Stimulated activated CD4-positive, alpha-beta T cell treated with anti-CD3 and anti-CD28 coated beads, Interleukin-1b, Interleukin-23, amount 100 ng/mL, for 1 hour (primary cell): ENCODE measurements at places on chromosomes 12 and 14.

DNA sequence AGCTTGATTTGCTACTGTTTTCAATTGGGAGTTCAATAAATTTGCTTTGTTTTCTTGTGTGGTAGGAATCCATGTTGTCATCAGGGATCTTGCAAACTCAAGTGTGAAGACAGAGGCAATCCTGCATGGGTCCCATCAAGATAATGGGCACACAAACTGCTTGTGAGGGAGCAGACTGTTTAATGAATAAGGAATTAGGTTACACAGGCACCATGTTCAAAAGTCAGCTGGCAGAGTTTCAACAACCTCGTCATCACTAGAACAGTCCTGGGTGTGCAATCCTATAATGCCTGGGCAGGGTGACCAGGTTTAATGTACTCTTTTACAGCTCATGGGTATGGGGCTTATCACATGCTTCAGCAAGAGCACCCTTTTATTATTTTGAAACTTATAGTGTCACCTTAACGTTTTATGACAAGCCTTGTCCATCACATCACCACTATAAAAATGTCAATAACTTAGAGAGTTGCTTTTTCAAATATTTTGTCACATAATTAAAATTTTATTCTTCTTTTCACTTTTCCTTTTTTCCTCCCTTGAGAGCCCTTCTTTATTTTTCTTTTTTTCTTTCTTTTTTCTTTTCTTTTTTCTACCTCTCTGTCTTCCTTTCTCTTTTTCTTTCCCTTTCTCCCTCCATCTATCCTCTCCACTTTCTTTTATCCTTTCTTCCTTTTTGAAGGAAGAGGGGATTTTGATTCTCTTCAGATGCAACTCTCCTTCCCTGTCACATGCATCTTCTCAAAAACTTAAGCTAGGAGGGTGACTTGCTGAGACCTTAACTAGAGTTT is 252.2 kb upstream of the ATP2B1 start:
- DNase-seq = no peak

DNA sequence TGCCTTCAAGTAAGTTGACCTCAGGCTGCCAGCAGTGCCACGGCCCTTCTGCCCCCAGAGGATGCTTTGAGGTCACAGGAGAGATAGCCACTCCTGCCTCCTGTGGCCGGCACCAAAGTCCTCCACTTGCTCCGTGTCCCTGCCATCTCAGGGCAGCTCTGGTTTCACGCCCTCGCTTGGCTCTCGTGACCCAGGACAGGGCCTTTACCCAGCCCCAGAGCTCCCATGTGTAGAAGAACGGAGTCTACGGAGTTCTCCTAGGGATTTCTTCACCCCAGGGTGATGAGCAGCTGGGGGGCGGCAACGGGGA is 178.1 kb downstream of the ADGRD1 start:
- DNase-seq = no peak

- no peak for DNase-seq
Observed at GRCh38 chr12:1768615-1769014, 51.8 kb upstream of the LRTM2 start.

DNA sequence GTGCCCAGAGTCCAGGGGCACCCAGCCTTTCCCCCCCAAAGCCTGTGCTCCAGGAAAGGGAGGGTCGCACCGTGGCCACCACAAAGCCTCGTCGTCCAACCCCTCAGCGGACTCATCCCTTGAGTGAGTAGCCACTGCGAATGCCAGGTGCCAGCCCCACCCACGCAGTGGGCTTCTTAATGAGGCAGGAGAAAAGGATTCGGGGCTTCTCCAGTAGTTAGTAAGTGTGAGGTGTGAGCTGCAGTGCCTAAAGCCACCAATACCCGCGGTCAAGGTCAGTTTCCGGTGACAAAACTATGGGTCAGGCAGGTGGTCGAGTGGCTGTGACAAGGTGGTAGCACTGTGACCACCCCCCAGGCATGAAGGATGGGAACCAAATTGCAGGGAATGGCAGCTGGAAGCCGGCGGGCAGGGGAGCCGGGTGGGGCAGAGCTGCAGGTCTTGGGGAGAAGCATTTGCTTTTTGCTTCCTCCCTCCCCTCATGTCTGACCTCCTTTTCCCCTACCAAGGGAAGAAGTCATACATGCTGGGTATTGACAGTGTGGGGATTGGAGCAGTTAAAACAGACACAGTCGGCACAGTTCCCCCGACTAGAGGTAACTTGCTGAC is 8.0 kb downstream of the RAN start:
- no peak for DNase-seq

DNA sequence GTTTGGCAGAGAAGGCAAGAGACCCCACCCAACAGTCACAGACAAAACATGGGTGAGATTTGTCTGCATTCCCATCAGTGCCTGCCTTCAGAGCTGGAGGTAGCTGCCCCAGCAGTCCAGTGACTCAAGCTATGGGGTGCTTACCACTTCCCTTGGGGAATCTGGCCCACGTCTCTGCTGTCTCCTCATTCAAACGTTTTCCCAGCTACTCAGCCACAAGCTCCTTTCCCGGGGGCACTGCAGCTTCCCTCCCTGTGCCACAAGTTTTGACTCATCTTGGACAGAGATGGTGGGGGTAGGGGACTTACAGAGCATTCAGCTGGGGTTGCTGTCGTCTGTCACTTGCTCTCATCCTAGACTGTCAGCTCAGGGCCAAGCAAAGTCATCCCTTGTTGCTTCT is 66.6 kb downstream of the FBXL14 start:
- no peak for DNase-seq

GRCh38 chr14:105165761-105166485 is 2.7 kb downstream of the JAG2 start:
- no peak for DNase-seq

GRCh38 chr12:25935355-25936144 is 22.9 kb upstream of the RASSF8 start:
- DNase-seq = no peak

DNA sequence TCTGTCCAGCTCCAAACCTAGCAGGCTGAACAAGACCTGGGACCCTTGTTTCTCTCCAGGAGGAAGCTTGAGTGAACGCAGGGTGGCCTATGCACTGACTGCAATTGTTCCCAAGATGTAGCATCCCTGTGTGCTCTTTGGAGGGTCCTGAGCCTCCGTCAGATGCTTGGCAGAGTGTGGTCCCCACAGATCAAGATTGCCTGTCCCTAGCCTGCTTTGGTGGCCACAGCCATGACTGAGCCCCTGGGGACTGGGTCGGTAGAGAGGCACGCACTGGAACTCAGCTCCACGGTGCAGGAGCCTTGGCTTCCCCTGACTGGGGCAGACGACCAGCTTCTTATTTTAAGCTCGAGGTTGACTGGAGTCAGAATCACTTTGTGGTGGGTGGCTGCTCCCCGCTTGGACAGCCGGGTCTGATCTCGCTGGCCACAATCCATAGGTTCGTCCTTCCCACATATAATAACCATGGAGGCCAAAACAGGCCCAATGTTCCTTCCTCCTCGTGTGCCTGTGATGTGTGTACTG is 97.8 kb downstream of the LGMN start:
- DNase-seq = no peak

DNA sequence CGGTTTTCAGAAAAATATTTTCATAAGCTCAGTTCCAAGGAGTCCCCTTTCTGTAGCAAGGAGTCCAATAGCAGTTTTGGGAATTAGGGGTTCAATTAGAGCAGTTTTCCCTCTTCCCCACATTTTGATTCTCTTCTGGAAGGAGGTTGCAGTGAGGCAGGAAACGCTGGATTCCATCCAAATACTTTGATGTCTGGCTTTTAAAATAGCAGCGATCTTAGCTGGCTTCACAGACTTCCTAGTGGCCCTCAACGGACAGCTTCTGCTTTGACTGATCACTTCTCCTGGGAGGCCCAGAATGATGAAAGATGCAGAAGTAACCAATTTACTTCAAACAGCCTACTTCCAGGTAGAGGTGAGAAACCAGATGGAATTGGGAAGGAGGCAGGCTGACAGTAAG is 63.1 kb downstream of the C12orf75 start:
- DNase-seq = no peak

- DNase-seq = no peak
Observed at GRCh38 chr12:109946505-109946904, 46.4 kb downstream of the TCHP start.

GRCh38 chr12:32201096-32201495 is 94.4 kb downstream of the BICD1 start:
- no peak for DNase-seq

DNA sequence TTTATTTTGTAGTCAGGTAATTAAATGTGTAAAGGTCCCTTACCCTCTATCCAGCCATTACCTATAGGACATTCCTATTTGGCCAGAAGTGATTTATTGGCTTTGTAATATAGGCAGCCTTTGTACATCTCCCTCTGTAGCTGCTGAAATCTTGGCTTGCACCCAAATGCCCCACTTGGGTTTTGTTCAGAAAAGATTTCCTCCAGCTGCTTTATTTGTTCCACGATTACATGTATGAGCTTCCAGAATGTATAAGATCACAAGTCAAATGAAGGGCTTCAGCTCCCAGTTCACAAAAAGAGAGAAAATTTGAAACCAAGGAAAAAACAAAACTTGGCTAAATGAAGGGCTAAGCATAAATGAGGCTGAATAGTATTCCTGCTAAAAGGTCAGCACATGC is 103.4 kb downstream of the EFCAB11 start:
- DNase-seq = no peak

- DNase-seq = no peak
Observed at GRCh38 chr12:64706857-64707256, 52.3 kb downstream of the GNS start.

DNA sequence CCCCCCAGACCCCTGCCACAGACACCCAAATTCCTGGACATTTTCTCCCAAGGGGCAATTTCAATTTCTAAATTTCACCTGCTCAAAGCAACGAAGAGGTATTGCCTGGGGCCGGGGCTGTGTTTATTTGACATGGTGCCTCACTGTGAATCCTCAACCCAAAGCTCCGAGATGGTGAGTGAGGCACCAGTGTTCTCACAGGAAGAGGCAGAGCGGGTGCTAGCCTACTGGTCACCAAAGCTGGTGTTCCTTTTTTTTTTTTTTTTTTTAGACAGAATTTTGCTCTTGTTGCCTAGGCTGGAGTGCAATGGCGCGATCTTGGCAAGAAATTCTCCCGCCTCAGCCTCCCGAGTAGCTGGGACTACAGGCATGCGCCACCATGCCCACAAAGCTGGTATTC is 14.8 kb upstream of the SH2B3 start:
- no peak for DNase-seq

- DNase-seq = no peak
Observed at GRCh38 chr14:102686196-102686801, 91.0 kb upstream of the TRAF3 start.

GRCh38 chr12:116339062-116339461 is 61.6 kb upstream of the MED13L start:
- no peak for DNase-seq

DNA sequence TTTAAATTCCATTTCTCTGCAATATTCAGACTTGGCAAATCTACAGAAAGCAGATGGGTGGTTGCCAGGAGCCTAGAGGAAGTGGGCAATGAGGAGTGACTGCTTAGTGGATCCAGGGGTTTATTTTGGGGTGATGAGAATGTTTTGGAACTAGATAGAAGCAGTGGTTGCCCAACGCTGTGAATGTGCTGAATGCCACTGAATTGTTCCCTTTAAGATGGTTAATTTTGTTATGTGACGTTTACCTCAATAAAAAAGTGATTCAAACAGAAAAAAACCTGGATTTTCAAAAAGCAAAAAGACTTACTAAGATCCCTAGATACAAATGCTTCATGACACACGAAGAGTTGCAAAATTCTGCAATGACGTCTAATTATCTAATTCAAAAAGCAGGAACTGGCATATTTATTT is 34.2 kb downstream of the DAO start:
- no peak for DNase-seq

- DNase-seq = no peak
Observed at GRCh38 chr12:93016752-93017350, 87.8 kb upstream of the EEA1 start.

DNA sequence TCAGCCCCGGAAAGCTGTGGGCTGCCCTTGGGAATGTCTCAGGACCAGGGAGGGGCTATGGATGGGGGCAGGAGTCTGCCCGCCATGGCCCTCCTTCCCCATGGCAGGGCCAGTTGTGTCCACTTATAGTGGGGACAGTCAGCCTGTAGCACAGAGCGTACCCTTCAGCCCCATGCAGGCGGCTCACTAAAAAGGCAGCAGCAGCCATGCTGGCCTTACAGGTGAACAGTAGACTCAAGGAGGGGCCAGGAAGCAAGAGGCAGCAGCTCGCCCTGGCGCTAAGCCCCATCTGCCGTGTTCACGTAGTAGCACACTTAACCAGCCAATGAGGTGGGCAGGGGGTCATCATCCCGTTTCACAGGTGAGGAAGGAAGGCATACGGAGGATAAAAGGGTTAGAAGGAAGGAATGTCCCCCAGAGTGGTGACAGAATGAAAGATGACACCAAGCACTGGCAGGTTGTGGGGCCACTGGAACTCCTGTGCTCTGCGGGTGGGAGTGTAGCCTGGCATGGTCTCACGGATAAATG is 52.7 kb downstream of the FAM222A start:
- no peak for DNase-seq

- DNase-seq = no peak
Observed at GRCh38 chr14:96888593-96888992, 91.4 kb downstream of the VRK1 start.

GRCh38 chr12:127542391-127542790 is 724.6 kb upstream of the TMEM132C start:
- DNase-seq = no peak

DNA sequence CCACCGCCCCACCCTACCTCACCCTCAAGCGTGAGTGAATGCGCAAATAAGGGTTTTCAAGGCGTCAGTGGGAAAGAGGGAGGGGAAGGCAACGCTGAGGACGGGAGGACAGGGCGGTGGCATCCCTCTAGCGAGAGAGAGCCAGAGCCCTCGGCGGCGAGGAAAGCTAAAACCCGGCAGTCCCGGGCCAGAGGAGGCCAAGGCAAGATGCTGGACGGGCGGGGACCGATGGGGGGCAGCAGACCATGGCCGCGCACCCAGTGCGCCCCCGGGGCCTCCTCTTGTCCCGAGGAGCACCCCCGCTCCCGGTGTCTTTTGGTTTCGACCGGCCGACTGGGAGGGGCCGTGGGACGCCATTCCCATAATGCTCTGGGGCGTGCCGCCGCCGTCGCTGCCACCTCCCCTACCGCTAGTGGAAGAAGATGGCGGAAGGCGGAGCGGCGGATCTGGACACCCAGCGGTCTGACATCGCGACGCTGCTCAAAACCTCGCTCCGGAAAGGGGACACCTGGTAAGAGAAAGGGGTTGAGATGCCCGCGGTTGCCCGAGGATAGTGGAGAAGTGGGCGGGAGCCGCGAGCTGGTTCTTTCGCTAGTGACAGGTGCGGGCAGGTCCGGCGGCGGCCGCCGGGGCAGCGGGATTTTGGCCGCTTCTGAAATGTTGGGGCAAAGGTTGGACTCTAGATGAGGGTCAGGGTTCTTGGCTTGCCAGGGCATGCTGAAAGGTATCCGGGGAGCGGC is at the start of gene USP15:
Gene USP15, plus strand, starts transcription at position 412 of the 740 bp plus-strand sequence. Its CDS starts 11 bp downstream, at position 423.
- peak; percentile 89 for DNase-seq

DNA sequence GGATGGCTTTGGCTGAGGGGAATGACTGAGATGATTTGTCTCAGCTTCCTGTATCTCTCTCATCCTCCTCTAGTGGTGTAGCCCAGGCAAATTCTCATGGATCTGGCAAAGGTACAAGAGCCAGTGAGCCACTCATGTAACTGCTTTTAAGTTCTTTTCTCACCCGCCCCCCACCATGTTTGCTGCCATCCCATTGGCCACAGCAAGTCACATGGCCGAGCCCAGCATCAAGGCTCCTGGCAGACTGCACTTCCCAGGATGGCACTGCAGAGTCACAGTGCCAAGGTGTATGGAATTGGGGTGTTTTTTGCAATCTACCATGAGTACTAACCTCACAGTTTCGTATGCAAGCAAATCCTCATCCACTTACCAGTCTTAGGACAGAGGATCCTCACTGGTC is 50.9 kb downstream of the CHST11 start:
- no peak for DNase-seq
